ENCODE measurements at places on chromosomes 16 and 17. TPM values are rescaled to one million over a fixed set of nuclear protein-coding genes. Genes with fewer than 3 reads are reported as not detected.

OTOA gene
- total RNA-seq, result 0.17 TPM

TBC1D3K gene
- total RNA-seq, result not detected

APRT gene
- 237 TPM for total RNA-seq

NEUROD2 gene
- not detected for total RNA-seq

HEXD gene
- total RNA-seq, result 8.8 TPM

DPEP2 gene
- total RNA-seq, result not detected

TAC4 gene
- total RNA-seq, result not detected

NPW gene
- 1.6 TPM for total RNA-seq

CLEC3A gene
- not detected for total RNA-seq

FBXL19 gene
- total RNA-seq, result 19.6 TPM

P2RX1 gene
- under 0.01 TPM for total RNA-seq

TM4SF5 gene
- not detected for total RNA-seq

FAM171A2 gene
- total RNA-seq, result 6.2 TPM

GFAP gene
- 0.67 TPM for total RNA-seq

NGFR gene
- total RNA-seq, result under 0.01 TPM

TBC1D3D gene
- not detected for total RNA-seq

MRPL12 gene
- total RNA-seq, result 123 TPM

ZPBP2 gene
- not detected for total RNA-seq

ITGAD gene
- not detected for total RNA-seq

ARL5C gene
- total RNA-seq, result not detected

ABCA10 gene
- total RNA-seq, result under 0.01 TPM

ALOX12 gene
- under 0.01 TPM for total RNA-seq

CUEDC1 gene
- 12.5 TPM for total RNA-seq

TEDC2 gene
- total RNA-seq, result 23.8 TPM

LMF1 gene
- total RNA-seq, result 15.1 TPM

NPIPA3 gene
- 0.34 TPM for total RNA-seq

CCDC200 gene
- not detected for total RNA-seq

NPB gene
- total RNA-seq, result 1.3 TPM

CHD9NB gene
- under 0.01 TPM for total RNA-seq

SLC16A11 gene
- 0.15 TPM for total RNA-seq

VEZF1 gene
- total RNA-seq, result 45.3 TPM

CALB2 gene
- not detected for total RNA-seq

MPP2 gene
- 1.6 TPM for total RNA-seq

TSPAN10 gene
- total RNA-seq, result 0.59 TPM

LGALS9B gene
- total RNA-seq, result not detected
